Smooth muscle cell of trachea (primary cell): ENCODE measurements at places on chromosomes 13 and 19. TPM values are rescaled to one million over a fixed set of nuclear protein-coding genes. Genes with fewer than 3 reads are reported as not detected.

Gene SPRED3
- 0.66 and 2.9 TPM in 2 replicates for total RNA-seq

Gene WDR62
- 0.50 and 6.4 TPM in 2 replicates for total RNA-seq

Gene OR7E24
- total RNA-seq: not detected in 2 replicates

Gene OR7A17
- not detected in 2 replicates for total RNA-seq

Gene ITGBL1
- 70.7 and 102 TPM in 2 replicates for total RNA-seq

Gene CASP14
- total RNA-seq: not detected in 2 replicates

Gene SBK2
- 0.17 TPM in 1 of 2 replicates, not detected in the other for total RNA-seq

Gene MZF1
- 16.1 and 20.7 TPM in 2 replicates for total RNA-seq

Gene LMTK3
- total RNA-seq: 0.15 and 0.50 TPM in 2 replicates

Gene SIGLECL1
- total RNA-seq: not detected in 2 replicates

Gene GRK1
- total RNA-seq: 0.15 TPM in 1 of 2 replicates, not detected in the other

Gene BBC3
- 20.8 and 44.3 TPM in 2 replicates for total RNA-seq

Gene CACNG7
- total RNA-seq: 0.44 and 2.6 TPM in 2 replicates

Gene C19orf38
- 0.58 and 1.7 TPM in 2 replicates for total RNA-seq

Gene CPB2
- not detected in 2 replicates for total RNA-seq

Gene ZIK1
- total RNA-seq: 7.0 and 8.1 TPM in 2 replicates

Gene APOC1
- 0.58 and 0.99 TPM in 2 replicates for total RNA-seq

Gene ATXN8OS
- not detected in 2 replicates for total RNA-seq

Gene ZNF100
- total RNA-seq: 1.7 and 2.5 TPM in 2 replicates

Gene ZNF208
- 0.33 and 0.73 TPM in 2 replicates for total RNA-seq
